CD4-positive, alpha-beta T cell (primary cell): ENCODE measurements at places on chromosomes 4 and X.

- DNase-seq, result no peak
Observed at GRCh38 chr4:179028321-179028720, 1586.1 kb upstream of the AGA start.

- DNase-seq, result no peak
Observed at GRCh38 chrX:53004811-53005210, 43.8 kb upstream of the GPR173 start.

- DNase-seq, result no peak
Observed at GRCh38 chr4:74583089-74583700, 138.3 kb downstream of the AREG start.

DNA sequence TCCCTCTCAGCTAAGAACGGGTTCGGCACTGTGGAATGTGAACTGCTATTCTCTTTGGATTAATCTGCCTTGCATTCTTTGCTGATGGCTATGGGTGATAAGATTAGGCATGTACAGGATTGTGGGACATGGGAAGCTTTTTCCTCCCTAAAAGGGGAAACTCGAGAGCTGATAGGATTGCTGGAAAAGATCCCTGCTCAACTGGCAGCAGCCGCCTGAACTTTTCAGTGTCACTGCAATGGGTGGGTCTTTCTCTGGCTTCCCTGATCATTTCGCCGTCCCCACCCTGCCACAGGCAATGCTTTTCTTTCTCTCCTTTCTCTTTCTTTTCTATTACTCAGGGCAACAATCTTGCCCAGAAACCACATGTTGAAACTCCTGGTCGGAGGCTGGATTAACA is 20.5 kb downstream of the PAGE2 start:
- DNase-seq, result no peak

GRCh38 chr4:92104506-92104905 is 199.3 kb upstream of the GRID2 start:
- DNase-seq, result no peak

DNA sequence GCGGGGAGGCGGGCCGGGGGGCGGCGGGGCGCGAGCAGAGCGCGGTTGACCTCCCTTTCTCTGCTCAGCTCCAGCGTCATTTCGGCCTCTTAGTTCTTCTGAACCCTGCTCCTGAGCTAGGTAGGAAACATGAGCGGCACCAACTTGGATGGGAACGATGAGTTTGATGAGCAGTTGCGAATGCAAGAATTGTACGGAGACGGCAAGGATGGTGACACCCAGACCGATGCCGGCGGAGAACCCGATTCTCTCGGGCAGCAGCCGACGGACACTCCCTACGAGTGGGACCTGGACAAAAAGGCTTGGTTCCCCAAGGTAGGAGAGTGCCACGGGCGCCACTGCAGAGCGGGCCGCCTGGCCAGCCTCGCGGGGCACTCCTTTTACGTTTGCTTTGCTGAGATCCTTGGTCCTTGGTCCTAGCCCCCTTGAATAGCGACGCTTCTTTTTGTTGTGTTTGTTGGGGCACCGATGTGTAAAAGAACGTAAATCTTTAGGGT is at the start of gene HTATSF1:
HTATSF1 (plus strand) TSS at position 37 of the 497 bp plus-strand sequence; CDS start at position 130, 93 bp downstream.
- DNase-seq, result no peak

- DNase-seq, result no peak
Observed at GRCh38 chr4:67581208-67581857, 22.8 kb downstream of the STAP1 start.

GRCh38 chr4:1578251-1578773 is 105.8 kb downstream of the FAM53A start:
- no peak for DNase-seq

- DNase-seq, result no peak
Observed at GRCh38 chr4:65193985-65194384, 476.3 kb downstream of the EPHA5 start.
